ENCODE measurements at places on chromosomes 12 and 14. TPM values are rescaled to one million over a fixed set of nuclear protein-coding genes. Genes with fewer than 3 reads are reported as not detected.

DIO2 gene
- total RNA-seq = 19.2 TPM

GALNT6 gene
- total RNA-seq = 1.9 TPM

MYH7 gene
- total RNA-seq = 18,579 TPM

HVCN1 gene
- 9.4 TPM for total RNA-seq

C1QL4 gene
- not detected for total RNA-seq

DHRS2 gene
- not detected for total RNA-seq

CABP1 gene
- total RNA-seq = 3.8 TPM

TMTC1 gene
- total RNA-seq = 24.9 TPM

ALKBH1 gene
- 12.5 TPM for total RNA-seq

CCNT1 gene
- total RNA-seq = 23.8 TPM

PALS1 gene
- total RNA-seq = 19.9 TPM

ACVR1B gene
- 10.6 TPM for total RNA-seq

CHST11 gene
- 5.1 TPM for total RNA-seq

HSPA2 gene
- total RNA-seq = 22.9 TPM

OR11H7 gene
- not detected for total RNA-seq

BEGAIN gene
- total RNA-seq = 0.75 TPM
